ENCODE measurements at places on chromosomes 4 and X.

DNA sequence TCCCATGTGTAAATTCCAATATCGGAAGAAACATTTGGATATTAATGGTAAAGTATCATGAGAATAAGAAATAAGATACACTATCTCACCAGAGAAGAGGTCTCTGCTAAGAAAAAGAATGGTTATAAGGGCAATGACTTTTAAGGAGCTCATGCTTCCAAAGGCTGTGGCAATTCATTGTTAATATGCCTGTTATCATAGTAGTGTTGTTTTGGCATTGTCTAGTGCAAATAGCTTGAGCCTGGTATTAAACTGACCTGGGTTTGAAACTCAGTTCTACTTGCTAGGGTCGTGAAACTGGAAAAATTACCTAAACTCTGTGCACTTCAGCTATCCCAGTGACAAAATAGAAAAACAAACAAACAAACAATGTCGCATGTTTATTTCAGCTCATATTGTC is 8.8 kb downstream of the HPGDS start:
- no peak for DNase-seq

- no peak for DNase-seq
Observed at GRCh38 chr4:18033111-18034085, 11.8 kb upstream of the LCORL start.

DNA sequence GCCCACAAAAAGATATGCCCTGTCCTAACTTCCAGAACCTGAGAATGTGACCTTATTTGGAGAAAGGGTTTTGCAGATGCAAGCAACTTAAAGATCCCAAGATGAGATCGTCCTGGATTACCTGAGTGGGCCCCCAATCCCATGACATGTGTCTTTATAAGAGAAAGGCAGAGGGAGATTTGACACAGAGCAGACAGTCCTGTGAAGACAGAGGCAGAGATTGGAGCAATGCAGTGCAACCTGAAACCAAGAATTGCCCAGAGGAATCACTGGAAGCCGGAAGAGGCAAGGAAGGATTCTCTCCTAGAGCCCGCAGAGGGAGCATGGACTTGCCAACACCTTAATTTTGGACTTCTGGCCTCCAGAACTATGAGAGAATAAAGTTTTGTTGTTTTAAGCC is 171.5 kb downstream of the SMIM20 start:
- no peak for DNase-seq

GRCh38 chrX:149010853-149011224 is 494.3 kb downstream of the IDS start:
- DNase-seq = no peak

- no peak for DNase-seq
Observed at GRCh38 chrX:108044554-108045256, at the start of gene VSIG1. Gene VSIG1 (plus strand): TSS chrX:108045065. CDS start chrX:108045131, 66 bp downstream.

- no peak for DNase-seq
Observed at GRCh38 chr4:173436149-173436579, 37.2 kb upstream of the SCRG1 start.

GRCh38 chr4:128823025-128823661 is 13.6 kb downstream of the JADE1 start:
- DNase-seq = no peak

DNA sequence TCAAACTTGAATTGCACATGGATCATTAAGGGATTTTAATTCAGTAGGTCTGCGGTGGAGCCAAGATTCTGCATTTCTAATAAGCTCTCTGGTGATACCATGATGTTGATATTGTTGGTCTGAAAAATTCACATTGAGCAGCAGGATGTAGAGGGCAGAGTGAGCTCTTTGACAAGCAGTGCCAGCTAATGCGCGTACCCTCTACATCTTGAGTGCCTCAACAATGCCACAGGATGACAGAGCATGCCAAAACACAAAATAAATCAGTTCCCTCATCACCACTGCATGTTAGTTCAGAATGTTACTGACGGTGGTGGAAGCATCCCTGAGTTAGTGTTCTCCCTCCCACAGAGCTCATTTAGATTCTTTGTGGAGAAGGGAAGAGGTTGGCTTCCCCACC is 23.5 kb downstream of the IL1RAPL1 start:
- DNase-seq = no peak

GRCh38 chr4:87442889-87443288 is 20.5 kb downstream of the NUDT9 start:
- DNase-seq = no peak

DNA sequence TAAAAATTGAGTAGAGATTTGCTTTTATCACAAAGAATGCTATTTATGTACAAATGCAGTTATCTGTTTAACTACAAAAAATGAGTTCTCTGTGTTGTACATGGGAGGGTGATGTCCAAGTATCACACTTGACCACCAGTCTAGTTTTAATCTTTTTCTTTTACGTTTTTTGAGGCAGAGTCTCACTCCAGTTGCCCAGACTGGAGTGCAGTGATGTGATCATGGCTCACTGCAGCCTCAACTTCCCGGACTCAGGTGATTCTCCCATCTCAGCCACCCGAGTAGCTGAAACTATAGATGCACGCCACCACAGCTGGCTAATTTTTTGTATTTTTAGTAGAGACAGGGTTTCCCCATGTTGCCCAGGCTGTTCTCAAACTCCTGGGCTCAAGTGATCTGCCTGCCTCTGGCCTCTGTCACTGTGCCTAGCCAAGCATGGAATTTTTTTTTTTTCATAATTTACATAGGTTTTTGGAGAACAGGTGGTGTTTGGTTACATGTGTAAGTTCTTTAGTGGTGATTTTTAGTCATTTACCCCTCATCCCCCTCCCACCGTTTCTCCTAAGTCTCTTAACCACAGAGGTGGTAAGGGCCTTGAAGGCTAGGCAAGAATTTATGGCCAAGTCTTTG is 47.9 kb upstream of the RPA4 start:
- no peak for DNase-seq

GRCh38 chrX:1336948-1337779 is 579 bp downstream of the IL3RA start:
- no peak for DNase-seq

DNA sequence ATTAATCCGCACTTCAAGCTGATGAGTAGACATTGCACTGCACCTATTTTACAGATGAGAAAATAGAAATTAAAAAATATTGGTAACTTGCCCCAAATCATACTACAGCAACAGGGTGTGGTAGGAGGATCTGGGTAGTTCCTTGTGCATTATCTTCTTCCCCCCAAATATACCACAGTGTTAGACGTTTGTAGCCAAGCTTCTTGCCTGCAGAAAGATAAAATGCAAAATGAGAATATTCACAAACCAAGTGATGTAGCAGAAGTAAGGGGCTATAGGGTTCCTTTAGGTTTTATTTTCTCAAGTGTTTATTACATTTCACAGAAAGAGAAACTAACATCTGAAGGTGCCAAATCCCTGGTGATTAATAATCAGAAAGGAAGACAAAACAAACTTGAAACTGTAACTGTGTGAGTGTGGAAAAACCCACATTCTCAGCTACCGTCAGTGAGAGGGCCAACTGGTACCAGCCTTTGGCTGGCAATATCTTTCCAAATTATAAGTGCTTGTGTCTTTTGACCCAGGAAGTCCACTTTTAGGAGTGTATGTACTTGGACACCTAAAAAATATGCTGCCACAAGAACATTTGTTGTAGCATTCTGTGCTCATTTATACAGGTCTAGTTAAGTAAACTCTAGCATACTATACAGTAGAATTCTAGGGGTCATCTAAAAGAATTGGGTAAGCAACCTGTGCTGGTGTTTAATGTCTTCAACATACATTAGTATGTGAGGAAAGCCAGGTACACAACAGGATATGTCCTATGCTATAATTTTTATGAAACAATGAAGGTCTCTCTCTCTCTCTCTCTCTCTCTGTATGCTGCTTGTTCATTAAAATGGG is 6.7 kb upstream of the CD38 start:
- no peak for DNase-seq

DNA sequence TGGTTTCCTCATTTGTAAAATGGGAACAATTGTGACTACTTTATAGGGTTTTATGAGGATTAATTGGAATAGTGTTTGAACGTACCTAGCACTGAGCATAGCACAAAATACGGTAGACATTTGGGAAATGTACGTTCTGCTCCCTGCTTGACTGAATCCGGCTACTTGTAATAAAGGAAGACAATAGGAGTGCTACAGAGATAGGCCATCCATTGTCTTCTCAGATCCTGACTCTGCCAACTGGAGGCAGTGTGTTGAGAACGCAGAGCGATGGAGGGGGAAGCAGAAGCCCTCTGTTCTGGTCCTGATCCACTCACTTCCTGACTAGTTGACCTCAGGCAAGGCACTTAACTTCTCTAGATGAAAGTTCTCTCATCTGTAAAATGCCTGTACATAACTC is 26.4 kb downstream of the ENPP6 start:
- no peak for DNase-seq

GRCh38 chr4:120837656-120838055 is 84.9 kb downstream of the PRDM5 start:
- DNase-seq = no peak

DNA sequence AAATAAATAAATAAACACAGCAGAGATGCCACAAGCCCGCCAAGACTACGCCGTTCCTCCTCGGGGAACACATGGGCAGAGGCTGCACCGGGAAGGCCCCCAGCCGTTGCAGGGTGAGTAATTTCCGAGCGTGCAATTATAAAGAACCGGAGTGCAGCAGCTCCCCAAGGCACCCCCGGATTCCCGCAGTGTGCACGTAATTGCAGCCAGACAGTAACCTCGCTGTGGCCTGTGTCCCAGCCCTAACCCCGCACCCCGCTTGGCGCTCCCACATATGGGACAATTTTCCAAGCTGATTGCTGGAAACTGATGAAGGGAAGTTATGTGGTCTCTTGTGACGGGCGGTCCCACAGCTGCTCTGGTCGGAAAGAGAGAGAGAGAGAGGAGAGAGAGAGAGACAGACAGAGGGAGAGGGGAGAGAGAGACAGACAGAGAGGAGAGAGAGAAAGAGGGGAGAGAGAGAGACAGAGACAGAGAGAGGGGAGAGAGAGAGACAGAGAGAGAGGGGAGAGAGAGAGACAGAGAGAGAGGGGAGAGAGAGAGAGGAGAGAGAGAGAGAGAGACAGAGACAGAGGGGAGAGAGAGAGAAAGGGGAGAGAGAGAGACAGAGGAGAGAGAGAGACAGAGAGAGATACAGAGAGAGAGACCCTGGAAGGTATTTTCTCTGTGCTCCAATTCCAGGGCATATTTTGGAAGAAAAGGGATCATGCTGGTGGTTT is 275.4 kb downstream of the SHOX start:
- DNase-seq = no peak

DNA sequence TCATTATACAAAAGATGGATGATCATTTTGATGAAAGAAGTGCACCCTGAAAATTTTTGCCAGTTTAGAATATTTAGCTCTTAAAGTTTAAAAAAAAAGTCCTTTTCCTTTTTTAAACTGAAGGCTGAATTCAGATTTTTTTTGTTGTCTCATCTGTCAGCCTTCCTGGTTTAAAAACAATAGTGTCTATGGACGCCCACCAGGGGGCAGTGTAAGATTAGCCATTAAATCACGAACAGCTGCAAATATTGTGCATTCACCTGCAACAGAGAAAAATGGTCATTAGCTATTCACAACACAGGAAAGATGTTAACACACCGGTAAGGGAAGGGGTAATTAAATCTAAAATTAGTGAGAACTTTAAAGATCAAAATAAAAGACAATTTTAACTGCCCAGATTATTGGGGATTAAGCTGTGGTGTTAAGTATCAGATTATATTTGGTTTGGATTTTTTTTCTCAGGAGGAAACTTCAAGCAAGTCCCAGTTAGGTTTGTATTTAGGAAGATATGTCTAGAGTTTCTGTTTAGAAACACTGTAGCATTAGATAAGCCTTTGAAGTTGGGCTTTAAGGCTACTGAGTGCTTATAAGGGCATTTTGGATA is 4.4 kb upstream of the CXorf38 start:
- peak; percentile 46 for DNase-seq

- no peak for DNase-seq
Observed at GRCh38 chrX:154313147-154313546, 17.6 kb downstream of the TKTL1 start.

DNA sequence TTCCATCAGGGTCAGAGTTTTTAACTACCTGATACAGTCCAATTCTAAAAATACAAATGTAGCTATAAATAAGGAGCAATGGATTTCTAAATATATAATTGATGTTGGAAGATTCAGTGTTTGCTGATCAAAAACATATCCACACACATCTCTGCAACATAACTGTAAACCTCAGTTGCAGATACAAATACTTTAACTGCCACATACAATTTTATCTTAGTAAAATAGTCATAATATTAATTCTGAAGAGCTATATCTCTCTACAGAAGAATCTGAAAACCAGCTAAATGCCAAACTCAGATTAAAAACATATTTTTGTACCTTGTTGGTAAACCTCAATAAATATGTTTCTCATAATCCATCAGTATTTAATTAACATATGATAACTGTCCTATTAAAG is 674.3 kb upstream of the INTU start:
- no peak for DNase-seq

GRCh38 chr4:148053298-148054003 is 321.6 kb downstream of the ARHGAP10 start:
- DNase-seq = no peak

All from ACHN (cell line).